Urothelium cell line (cell line): ENCODE measurements at places on chromosomes 16 and 17.

GRCh38 chr16:56742030-56742984, 12.4 kb downstream of the NUP93 start:
- peak; percentile 19 for DNase-seq

- DNase-seq, result no peak
Observed at GRCh38 chr17:75099881-75100595, 9.7 kb upstream of the ARMC7 start.

DNA sequence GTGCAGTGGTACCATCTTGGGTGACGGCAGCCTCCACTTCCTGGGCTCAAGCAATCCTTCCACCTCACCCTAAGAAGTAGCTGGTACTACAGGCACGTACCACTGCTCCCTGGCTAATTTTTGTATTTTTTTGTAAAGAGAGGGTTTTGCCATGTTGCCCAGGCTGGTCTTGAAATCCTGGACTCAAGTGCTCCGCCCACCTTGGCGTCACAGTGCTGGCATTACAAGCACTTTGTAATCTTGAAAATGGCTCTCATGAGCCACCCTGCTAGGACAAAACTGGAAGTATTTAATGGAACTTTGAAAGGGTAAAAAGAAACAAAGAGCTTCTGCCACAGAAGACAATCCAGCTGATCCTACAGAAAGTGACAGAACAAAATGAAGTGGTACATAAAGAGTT, 9.2 kb downstream of the SUMO2 start:
- no peak for DNase-seq

GRCh38 chr17:67376415-67376736, 705 bp upstream of the PITPNC1 start:
- DNase-seq, result no peak

- no peak for DNase-seq
Observed at GRCh38 chr16:17432901-17433576, 37.7 kb downstream of the XYLT1 start.

DNA sequence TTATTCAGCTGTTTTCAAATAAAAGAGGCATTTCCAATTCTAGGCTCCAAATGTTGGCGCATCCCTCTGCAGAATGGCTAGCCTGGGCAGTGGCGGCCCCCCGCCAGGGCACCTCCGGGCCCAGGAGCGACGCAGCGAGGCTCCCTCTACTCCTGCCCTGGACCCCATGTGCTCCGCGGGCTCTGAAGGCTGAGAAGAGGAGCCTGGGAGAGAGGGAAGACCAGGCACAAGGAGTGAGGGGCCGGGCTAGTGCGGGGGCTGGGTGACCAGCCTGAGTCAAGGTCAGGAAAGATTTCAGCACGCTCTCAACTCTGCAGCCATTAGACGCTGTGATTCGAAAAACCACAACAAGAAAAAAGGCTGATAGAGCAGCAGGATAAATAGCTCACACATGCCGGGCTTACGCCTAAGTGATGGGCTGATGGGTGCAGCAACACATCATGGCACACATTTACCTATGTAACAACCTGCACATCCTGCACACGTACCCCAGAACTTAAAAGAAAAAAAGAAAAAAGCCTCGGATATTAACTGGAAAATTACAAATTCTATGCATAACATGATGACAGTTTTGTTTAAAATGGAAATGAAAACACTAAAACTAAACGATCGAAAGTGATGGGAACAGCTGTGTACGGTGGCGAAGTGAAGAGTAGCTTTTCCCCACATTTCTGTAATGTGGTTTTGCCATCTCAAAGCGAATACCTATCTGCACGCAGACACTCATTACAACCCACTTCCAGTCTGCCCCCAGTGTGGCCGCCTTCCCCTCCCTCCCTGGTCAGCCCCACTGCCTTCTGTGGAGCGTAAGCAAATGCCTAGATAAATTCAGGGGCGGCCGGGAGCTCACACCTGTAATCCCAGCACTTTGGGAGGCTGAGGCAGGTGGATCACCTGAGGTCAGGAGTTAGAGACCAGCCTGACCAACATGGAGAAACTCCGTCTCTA, 44.4 kb downstream of the MAP1LC3B start:
- DNase-seq, result no peak

DNA sequence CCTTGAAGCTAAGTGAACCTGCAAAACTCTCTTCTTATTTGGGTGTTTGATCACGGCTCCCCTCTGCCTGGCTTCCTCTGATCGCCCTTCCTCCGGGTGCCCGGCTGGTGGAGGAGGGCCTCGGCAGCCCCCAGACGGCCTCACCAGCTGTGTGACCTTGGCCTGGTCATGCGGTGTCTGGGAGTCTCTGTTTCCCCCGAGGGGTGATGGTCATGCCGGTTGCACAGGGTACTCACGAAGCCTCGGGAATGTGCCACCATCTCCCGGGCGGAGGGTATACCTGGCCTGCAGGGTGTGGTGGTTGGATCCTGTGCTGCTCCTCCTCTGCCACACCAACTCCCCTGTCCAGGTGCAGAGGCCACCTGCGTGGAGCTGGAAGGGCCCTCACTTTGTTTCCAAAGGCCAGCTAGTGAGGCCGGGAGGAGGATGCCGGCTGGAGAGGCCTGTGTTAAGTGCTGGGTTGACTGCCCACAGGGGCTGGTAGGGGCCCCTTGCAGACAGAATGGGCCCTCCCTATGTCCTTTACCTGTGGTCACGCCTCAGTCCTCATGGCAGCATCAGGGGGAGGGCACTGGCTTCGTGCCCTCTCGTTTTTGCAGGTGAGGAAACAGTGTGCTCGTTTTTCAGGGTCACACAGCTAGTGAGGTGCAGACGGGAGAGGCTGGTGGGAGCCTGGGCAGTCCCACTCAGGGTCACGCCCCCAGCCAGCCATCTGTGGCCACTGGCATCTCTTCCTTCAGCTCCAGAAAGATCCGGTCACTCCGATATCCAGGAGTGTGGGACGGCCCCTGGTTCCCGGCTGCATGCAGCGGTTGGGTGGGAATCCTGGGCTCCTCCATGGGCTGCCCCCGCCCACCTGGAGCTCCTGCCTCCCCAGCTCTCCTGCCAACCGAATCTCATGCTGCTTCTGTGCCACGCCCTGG, 148.5 kb upstream of the GSE1 start:
- no peak for DNase-seq
